ENCODE measurements at places on chromosomes 3 and 15. TPM values are rescaled to one million over a fixed set of nuclear protein-coding genes. Genes with fewer than 3 reads are reported as not detected.

DNA sequence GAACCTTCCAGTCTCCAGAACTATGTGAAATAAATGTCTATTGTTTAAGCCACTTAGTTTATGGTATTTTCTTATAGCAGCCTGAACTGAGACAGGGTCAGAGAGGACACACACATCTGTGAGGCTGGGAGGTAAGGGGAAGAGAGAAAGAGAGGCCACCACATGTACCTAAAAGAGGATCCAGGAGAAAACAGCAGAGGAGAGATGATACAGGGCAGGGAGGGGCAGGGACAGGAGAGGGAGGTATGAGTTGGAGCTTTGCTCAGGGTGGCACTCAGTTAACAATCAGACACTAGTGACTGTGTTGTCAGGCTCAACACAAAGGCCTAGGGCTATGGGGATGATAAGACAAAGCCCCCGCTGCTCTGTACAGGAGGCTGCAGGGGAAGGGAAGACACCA is 17.6 kb downstream of the KIF9 start:
- DNase-seq = no peak

- DNase-seq = no peak
Observed at GRCh38 chr3:33089515-33089914, 7.4 kb downstream of the GLB1 start.

TMEM62 gene
- total RNA-seq = 7.2 TPM

TRPM7 gene
- total RNA-seq = 60.4 TPM

MYH15 gene
- 0.49 TPM for total RNA-seq

Data from skin of body (tissue), 3 donors.